EL (cell line): ENCODE measurements at places on chromosomes 5 and 9.
A peak's percentile ranks its signal among the peaks of the same experiment; 100 is the strongest.

DNA sequence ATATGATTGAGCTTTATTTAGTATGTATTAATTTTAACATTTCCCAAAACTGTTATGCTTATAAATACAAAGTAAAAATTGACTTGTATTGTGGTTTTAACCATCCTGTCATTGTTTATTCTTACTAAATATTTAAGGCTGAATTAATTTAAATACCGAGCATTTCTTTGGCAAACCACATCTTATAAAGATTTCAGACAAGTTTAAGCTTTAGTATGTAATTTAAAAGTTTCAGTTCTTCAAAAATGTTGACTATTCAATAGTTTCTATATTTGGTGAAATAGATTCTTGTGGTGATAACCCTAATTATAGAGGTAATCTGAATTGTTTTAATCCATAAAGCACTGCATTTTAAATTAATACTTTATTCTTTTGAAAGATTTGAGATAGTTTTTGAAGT lies 65.5 kb downstream of the CCNH start:
- peak; percentile 30 for DNase-seq

DNA sequence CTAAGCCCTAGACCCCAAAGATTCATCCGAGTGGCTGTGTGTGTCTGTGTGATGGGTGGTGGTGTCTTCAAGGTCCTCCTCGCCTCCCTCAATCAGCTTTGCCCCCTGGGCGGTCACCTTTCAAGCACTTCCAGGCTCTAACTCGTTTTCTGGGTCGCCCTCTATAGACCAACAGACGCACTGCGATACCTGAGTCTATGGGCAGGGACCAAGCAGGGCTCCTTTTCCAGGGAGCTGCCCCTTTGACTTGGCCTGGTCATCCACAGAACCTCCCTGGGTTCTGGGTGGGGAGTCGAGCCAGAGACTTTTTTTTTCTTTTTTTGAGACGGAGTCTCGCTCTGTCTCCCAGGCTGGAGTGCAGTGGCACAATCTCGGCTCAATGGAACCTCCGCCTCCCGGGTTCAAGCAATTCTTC lies 1.1 kb downstream of the SLC27A4 start:
- peak; percentile 78 for DNase-seq

DNA sequence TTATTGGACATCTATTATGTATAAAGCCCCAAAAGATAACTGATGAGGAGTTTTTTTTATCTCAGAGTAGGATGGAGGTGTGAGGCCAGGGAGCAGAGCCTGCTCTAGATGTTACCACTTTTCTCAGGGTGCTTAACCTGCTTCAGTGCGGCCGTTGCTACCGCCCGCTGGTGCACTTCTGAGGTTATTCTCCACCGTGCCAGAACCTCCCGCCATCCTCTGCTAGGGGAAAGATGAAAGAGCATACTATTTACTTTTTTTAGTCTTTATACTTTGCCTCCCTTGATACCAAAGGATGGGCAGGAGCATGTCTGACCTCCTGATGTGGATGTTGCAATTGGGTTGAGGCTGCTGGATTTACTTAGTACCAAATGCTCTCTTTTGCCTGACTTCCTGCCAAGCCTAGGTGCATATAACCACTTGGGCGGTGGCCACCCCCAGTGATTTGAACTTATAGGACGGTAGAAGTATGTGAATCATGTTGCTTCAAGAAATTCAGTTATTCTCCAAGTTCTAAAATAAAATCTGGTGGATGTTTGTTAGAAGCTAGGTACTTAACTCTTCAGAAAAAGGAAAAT lies 71.1 kb upstream of the HSPB3 start:
- no peak for DNase-seq

DNA sequence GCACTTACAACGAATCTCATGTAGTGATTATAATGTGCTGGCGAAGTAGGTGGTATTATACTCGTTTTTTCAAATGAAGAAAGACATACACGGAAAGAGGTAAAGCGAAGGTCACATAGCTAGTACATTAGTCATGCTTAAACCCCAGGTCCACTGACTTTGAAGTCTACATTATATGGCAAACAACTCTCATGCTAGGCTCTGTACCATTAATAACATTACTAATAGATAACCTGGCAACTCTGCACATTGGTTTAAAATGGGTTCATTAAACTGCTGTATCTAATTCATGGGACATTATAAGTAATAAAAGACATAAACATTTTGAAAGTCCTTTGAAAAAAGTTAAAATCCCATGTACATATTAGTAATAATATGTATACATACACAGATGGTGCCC lies 21.2 kb downstream of the FYB1 start:
- DNase-seq: no peak

- DNase-seq: no peak
Measured at GRCh38 chr5:129019401-129019908, 54.2 kb downstream of the SLC27A6 start.
